ENCODE measurements at places on chromosomes 6 and 20.

DNA sequence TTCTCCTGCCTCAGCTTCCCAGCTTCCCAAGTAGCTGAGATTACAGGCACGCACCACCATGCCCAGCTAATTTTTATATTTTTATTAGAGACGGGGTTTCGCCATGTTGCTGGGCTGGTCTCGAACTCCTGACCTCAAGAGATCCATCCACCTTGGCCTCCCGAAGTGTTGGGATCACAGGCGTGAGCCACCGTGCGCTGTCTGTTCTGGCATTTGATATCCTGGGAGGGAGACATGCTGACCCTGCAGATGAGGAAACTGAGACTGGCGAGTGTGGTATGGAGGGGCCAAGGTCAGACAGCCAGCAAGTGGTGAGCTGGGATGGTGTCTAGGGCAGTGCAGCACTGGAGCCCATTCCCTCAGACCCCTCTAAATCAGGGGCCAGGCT, 44.6 kb downstream of the SRC start:
- DNase-seq: peak; percentile 42

DNA sequence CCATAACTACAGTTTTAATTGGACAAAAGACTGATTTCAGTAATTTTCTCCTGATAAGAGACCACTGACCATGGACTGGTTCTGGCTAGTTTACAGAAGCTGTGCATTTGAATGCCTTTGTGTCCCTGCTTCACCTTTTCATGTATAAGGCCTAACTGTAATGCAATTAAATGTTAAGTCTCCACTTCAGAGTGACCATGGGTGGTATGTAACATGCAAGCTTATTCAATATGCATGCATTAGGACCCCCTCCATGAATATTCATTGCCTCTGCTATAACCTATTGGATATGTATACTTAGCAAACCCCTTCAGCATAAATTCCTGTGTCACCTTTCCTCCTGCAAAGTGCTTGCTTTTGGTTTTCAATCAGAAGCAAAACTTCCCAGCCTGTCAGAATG, 2.2 kb downstream of the UBD start:
- DNase-seq: no peak

GRCh38 chr6:147564556-147564955, 56.1 kb downstream of the SAMD5 start:
- no peak for DNase-seq

GRCh38 chr20:37853823-37854375, 49.0 kb upstream of the VSTM2L start:
- DNase-seq: no peak

DNA sequence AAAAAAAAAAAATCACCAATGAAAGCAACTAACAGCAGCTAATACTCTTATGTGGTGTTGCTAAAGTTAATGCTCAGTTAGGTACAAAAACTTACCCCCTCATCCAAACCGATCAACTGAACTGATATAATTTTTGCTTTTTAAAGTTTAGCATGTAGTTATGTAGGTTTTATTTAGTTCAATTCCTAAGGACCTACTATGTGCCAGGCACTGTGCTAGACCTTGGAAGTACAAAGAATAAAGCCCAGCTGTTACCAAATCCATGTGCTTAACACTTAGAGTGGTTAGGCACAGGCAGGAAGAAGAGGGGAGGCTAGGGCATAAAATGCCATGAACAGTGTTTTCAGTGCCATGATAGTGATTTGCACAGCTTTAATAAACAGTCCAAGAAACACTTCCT, 85.1 kb downstream of the PDSS2 start:
- no peak for DNase-seq

DNA sequence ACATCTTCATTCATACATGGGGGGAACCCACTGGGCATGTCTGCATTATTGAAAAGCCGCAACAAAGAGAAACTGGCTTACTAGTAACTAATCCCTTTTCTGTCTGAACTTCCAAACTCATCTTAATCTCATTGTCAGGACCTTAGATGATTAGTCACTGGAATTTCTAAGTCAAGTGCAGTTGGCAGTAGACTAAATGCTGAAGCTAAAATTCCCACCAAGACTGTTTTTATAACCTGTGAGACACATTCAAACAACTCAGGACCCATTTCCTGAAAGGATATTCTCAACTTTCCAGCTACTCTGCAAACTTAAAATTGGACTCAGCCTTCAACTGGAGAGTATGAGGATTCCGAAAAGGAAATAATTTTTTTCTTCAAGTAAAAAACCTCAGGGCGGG, 94.8 kb upstream of the SCAF8 start:
- no peak for DNase-seq

DNA sequence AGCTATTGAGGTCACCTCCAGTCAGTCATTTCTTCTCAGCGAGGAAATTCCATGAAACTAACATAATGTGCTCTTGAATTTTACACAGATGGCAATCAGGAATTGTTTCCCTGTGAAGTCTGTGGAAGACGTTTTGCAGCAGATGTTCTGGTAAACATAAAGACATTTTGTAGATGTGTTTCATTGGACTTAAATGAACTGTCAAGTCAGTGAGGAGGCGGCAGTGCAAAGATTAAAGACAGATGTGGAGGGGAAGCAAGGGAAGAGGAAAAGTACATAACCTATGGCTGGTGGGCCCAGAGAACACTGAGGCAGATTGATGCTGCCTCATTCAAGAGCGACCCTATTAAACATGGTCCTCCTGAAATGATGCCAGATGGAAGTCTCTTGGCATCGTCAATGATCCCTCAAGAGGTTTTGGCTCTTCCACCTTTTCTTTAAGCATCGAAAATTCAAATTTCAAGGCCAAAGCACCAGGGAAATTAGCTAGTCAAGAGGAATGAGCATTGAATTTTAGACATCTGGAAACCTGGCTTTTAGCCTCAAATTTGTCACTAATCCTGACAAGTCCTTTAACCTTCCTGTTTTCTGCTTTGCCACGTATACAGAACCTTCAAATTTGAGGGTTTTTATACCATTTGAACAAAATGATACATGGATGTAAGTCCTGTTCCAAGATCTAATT, 20.1 kb downstream of the ZC2HC1B start:
- no peak for DNase-seq

- no peak for DNase-seq
Observed at GRCh38 chr6:43943781-43944250, 173.8 kb downstream of the VEGFA start.

- DNase-seq: no peak
Observed at GRCh38 chr20:5652626-5653553, 97.3 kb upstream of the SHLD1 start.

DNA sequence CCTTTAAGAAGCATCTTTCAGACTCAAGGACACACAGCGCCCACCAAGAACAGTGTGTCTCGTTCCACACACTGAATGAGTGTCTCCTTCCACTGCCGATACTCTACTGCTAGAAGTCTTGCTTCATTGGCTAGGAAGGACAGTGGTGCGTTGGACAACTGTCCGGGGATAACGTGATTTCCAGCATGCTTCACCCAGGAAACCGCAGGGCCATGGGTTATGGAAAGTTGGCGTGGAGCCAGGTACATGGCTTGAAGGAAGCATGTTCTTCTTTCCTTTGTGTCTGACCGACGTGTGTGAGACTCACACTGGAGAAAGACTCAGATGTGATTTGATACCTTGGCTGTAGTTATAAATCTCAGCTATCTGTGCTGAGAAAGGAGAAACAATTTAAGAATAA, 73.2 kb downstream of the SMOC2 start:
- DNase-seq: no peak

DNA sequence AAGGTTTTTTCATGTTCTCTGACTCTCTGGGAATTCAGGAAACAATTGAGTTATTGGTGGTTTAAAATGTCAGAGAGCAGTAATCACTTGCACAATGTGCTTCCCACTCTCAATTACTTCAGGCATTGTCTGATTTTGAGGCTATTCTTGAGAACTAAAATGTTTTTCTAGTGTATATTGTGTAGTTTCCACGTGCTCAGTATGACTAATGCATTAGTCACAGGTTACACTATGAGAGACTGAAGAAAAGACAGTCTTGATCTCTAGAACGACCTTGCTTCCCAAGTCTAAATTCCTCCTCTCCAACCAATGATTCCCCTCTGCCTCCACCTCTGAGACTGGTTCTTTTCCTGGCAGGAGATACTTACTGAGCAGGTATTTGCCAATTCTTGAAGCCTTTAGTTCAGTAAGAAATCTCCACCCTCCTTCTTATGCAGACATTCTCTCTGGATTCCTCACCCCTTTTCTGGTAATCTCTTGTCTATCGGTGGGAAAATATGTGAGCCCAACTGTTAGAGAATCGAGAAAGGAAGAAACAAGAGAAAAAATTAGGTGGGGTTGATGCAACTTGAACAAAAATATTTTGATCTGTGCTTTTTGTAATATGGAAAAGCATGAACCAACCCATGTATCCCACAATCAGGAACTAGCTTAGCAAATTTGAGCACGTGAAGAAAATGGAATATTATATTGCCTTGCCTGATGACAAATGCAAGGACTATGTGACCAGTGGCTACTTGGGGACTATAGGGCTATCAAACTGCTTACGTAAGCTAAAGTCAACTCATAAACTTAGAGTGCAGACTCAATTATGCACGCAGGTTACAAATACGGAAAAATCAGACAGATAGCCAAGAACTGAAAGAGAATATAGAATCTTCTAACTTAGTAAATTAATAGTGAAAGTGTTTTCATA, 61.1 kb upstream of the SLC22A16 start:
- DNase-seq: no peak

- DNase-seq: no peak
Observed at GRCh38 chr6:39310542-39310941, 3.7 kb downstream of the KCNK17 start.

DNA sequence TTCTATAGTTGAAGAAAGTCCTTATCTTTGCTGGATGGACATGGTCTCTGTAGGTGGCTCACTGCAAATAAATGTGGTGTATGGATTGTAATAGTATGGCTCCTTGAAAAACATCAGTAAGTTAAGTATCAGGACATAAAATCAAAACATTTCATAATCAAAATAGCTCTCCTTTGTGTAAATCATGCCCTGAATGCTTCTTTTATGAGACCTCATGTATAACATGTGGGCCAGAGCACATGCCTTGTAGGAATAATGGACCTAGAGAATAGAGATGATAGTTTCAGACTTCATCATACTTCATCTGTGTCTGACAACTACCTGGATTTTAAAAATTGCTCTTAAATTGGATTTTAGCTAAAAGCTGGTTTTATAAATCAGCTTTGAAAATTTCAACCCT, 159.9 kb downstream of the ASCC3 start:
- no peak for DNase-seq

DNA sequence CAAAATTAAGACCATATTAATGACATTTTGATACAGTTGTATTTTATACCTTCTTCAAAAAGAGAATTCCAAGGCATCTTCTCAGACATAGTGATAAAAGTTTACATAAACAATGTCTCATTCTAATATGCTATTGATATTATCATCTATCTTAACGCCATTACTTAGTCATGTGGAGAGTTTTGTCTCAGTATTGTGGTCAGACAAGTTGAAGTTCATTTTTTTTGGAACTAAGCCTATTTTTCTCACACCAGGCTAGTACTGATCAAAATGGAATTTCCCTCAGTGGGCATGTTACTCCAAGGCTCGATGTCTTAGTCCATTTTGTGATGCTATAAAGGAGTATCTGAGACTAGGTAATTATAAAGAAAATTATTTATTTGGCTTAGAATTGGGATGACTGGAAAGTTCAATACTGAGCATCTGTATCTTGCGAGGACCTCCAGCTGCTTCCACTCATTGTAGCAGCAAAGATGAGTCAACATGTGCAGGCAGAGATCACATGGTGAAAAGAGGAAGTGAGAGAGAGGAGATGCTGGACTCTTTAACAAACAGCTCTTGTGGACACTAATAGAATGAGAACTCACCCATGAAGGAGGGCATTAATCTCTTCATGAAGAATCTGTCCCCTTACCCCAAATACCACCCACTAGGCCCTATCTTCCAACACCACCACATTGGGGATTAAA, 825.5 kb upstream of the MANEA start:
- no peak for DNase-seq

GRCh38 chr20:41072190-41072863, 43.7 kb downstream of the TOP1 start:
- DNase-seq: no peak

DNA sequence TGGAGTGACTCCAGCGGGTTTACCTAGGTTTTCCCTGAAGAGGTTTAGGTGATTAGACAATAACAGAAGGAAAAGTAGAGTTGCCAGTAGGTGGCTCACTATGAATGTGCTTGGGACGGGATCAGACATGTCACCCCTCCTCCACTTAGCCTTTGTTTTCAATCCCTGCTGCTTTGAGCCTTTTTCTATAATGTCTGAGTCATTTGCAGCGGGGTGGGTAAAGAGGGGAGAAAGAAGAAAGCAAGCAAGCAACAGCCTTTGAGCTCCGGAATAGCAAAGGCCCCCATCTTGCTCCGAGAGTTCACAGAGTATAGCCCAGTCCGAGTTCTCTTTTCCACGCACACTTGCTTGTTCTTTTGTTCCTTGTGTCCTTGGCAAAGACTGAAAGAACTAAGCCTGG, 129.1 kb downstream of the PACRG start:
- DNase-seq: peak; percentile 36

- peak; percentile 36 for DNase-seq
Observed at GRCh38 chr6:169722362-169723199, 1.7 kb downstream of the PHF10 start.

- DNase-seq: no peak
Observed at GRCh38 chr6:160252073-160252813, 6.4 kb downstream of the SLC22A2 start.

- no peak for DNase-seq
Observed at GRCh38 chr6:97677626-97678025, 394.6 kb upstream of the MMS22L start.

GRCh38 chr6:145028144-145028818, 707.0 kb downstream of the EPM2A start:
- peak; percentile 24 for DNase-seq

GRCh38 chr6:119915971-119916370, 566.4 kb upstream of the MAN1A1 start:
- DNase-seq: no peak

DNA sequence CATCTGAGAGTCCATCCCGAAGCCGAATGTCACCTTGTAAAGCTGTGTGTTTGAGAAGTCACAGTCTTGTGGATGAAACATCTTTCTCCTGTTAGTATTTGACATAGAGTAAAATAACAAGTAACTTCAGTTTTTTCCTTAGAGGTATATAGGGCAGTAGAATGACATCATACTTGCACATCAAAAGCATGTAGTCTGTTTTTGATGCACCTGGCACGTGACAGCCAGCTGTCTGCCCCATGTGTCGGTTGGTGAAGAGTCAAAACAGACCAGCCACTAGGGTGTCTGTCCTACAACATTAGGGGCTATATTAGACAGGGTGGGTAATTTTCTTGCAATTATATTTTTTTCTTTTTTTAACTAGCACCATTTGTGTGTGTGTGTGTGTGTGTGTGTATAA, 70.2 kb downstream of the SNX9 start:
- DNase-seq: no peak

DNA sequence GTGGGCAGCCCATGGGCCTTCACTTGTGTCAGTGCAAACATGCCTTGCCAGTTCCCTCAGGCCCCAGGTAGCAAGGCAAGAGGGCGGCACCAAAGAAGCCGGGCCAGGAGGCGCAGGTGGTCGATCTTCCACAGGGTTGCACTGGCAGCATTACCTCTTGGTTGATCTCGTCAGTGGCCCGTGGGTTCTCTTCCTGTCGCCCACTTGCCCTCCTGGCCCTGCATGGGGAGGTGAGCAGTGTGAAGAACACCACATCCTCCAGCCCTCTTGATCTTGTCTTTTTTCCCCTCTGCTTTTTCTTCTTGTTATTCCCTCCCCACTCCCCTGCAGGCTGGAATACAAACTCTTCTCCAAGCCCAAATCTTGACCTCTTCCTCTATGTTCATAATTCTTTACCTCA, 3.0 kb upstream of the CST11 start:
- no peak for DNase-seq
